ENCODE measurements at places on chromosomes 12 and 14.

GRCh38 chr12:33116284-33116683, 219.7 kb upstream of the PKP2 start:
- DNase-seq = no peak

- no peak for DNase-seq
Measured at GRCh38 chr14:89489761-89490437, 72.9 kb upstream of the FOXN3 start.

GRCh38 chr14:100586403-100587085, 673 bp downstream of the BEGAIN start:
- no peak for DNase-seq

GRCh38 chr12:120688527-120689071, 1.6 kb downstream of the MLEC start:
- DNase-seq = no peak

DNA sequence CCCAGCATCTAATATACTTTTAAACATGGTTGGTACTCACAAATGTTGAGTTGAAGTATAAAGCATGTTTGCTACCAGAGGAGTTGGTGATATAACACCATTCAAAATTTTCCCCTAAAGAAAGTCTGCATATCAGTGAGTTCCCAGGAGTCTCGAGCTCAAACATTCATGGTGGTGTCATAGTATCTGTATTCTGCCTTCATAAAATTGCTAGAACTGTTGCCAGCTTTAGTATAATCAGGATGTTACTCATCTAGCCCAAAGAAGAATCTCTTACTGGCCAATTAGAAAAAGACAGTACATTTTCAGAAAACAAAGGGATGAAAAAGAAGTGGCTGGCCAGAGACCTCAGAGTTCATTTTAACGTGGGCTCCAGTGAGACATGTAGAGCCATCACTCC, 374.7 kb downstream of the KCNH5 start:
- DNase-seq = no peak

DNA sequence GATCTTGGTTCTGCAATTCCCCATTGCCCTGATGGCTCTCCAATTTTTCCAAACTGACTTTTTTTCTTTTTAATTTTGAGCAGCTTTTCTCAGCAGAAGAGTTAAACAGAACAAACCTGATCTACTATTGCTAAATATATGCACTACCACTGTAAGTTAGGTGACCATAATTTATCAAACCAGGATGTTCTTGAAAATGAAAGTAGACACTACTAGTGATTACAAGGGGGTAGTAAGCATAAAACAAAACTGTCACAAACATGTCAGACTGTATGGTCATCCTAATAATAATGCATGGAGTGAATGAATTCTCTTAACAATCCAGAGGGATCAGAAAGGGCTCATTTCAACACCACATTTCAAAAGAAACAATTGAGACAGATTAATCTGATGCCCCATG, 183.0 kb upstream of the FOXN3 start:
- no peak for DNase-seq

DNA sequence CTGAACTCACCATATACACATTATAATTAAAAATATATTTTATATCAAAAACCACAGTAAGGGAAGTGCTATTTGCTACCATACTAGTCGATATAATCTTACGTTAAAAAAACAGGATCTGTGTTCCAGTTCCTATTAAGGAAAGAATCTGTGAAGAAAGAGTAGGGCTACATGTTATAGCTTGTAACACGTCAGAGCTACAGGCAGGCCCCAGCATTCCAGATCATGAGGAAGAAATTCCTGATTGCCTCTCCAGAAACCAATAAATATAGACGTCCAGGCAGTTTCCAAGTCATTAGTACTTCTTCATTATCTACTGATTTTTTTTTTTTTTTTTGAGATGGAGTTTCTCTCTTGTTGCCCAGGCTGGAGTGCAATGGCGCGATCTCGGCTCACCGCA, 20.6 kb downstream of the SGPP1 start:
- DNase-seq = no peak

DNA sequence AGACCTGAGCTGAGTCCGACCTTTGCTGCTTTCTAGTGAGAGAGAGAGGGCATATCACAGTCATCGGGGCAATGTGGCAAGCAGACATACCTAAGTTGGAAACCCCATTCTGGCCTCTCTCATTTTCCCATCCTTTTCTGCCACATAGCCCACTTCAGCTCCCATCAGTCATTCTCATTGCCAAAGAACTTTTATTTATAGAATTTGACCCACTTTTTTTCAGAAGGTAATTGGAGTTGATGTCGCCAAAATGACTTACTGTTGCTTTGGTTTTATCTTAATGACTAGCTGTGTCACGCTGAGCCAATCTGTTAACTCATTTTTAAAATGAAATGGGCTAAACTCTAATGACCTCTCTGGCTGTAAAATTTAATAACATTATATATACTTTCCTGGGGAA, 63.9 kb upstream of the RMST start:
- no peak for DNase-seq

DNA sequence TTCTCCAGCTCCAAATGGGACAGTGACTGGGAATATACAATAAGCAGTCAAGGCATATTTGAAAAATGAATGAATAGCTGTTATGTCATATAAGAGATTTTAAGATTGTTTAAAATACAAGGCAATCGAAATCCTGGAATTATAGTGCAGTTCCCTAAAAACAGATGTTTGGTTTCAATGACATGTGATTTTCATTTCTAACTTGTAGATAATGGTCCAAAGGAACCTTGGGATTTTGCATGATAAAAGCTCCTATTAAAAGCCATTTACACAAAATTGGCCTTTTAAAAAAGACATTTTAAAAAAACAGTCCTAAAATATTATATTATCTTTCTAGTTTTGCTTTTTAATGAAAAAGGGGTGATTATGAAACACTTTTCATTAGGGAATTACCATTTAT, 905.1 kb downstream of the GALC start:
- no peak for DNase-seq

- no peak for DNase-seq
Measured at GRCh38 chr14:71070169-71070568, 162.9 kb downstream of the PCNX1 start.

- DNase-seq = no peak
Measured at GRCh38 chr14:34650786-34651584, 21.0 kb upstream of the SNX6 start.

Data from stimulated activated CD8-positive, alpha-beta memory T cell treated with anti-CD3 and anti-CD28 coated beads, Interleukin-4, amount 100 ng/mL, for 1 hour (primary cell).